ENCODE measurements at places on chromosomes 4 and X.

DNA sequence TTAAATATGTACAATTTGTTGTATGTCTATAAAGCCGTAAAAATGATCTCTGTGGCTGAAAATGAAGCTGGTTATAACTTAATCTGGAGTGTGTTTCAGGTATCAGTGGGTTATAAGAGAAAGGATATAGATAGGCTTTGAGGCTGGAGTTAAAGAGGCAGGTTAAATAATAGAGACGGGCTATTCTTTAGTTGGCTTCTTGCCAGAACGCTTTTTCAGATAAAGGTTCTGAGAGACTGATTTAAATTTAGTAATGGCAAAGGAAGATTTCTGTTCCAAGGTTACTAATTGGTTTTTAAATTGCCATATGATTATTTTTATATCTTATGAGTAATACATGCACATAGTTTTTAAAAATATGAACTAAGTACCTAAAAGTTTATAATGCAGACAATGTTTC lies 117.4 kb downstream of the AWAT2 start:
- no peaks in the 10 kb centered on the region for H3K36me3 ChIP-seq
- no peak for DNase-seq
- no peak overlapping the region for H3K27ac ChIP-seq
- no peaks in the 10 kb centered on the region for H3K4me1 ChIP-seq
- no peak overlapping the region for H3K4me3 ChIP-seq
- no peaks in the 10 kb centered on the region for H3K27me3 ChIP-seq

DNA sequence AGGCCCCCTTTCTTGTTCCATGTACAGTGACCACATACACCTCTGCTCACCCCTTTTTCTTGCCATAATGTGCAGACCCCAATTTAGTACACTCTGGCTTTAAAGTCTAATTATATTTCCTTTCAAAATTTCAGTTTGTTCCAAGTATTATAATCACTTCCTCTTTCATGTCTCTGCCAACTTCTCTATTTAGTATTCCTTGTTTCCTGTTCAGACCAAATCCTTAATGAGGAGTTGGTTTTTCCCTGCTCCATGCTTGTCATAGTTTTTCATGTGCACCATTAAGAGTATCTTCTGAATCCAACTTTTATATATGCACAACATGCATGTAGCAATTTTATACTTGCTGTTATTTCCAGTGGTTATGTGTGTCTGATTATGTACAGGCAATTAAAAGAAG lies 32.3 kb downstream of the USP53 start:
- no peaks in the 10 kb centered on the region for H3K36me3 ChIP-seq
- no peak for DNase-seq
- H3K27me3 ChIP-seq, result no peaks in the 10 kb centered on the region
- H3K4me1 ChIP-seq, result no peaks in the 10 kb centered on the region

DNA sequence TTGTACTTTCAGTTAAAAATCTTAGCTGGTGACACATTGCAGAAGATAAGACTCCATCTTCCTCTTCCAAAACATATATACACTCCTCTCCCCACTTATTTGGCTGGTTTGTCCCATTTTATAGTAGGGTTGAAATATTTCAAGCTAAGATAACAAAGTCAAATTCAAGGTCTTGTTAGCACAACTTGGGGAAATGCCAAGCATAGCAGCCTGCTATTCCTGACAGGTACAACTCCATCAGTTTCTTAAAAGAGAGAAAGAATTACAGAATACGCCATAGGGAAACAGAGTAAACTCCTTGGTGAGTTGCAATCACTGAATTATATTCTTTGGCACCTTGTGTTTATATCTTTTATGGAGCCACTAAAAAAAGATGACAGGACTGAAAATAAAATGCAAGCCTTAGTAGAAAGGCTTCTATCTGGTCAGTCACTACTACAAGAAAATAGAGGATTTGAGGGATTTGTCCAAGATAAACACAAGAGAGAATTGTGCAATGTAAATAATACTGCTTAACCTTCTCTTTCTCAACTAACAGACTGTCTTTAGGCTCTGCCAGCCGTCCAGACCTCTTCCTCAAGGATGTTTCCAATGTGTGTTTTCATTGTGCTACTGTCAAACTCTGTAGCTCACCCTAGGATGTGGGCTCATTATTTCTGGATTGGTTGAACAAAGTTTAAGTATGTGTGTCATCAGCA lies 170.3 kb downstream of the VEGFC start:
- H3K36me3 ChIP-seq, result no peaks in the 10 kb centered on the region
- H3K4me1 ChIP-seq, result no peaks in the 10 kb centered on the region
- no peak overlapping the region for H3K4me3 ChIP-seq
- no peak overlapping the region for H3K27ac ChIP-seq
- no peak for DNase-seq

DNA sequence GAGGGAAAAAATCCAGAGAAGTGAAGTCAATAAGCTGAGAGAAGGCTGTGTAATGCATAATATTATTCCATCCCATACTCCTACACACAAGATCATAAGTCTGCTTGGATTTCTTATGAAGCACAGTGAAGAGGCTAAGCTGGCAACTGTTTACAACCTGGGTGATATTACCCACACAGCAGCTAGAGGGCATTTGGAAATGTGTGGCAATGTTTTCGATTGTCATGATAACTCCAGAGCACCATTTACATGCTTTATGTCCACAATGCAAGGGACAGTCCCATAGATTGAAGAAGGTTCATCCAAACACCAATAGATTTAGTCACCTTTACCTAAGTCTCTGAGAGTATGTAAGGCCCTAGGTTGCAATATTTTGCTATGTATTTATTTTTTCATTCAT lies 412.2 kb downstream of the PPP3CA start:
- no peaks in the 10 kb centered on the region for H3K36me3 ChIP-seq
- H3K4me3 ChIP-seq, result no peak overlapping the region
- no peaks in the 10 kb centered on the region for H3K4me1 ChIP-seq
- no peaks in the 10 kb centered on the region for H3K27me3 ChIP-seq
- no peak overlapping the region for H3K27ac ChIP-seq

DNA sequence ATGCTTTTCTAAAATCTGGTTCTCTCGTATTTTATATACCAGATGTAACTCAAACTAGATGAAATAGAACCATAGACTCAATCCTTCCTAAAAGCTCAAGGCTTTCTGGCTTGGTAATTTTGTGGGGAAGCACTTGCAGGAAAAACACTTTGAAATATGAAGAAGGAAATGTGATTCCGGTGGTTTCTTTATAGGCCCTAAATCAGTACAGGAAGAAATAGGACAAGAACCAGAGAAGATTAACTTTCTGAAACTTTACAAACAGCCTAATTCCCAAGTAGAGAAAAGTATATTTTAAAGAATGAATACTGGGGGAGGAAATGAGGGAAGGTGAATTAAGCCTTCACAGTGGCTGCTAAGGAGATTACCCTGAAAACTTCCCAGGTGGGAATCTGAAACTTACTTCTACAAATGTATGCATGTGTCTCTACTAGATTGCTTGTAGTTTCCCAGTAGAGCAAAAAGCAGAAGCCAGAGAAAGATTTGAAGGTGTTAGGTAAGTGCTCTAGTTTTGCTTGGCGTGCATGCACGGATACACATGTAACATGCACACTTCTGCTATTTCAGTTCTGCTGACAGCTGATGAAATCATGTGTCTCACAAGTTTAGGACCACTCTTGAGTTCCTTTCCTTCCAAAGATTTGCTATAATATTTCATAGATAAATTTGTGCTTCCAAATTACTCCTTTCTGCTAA lies 92.1 kb downstream of the AFF1 start:
- peaks cover 25% of the 10 kb centered on the region for H3K4me1 ChIP-seq
- DNase-seq, result no peak

DNA sequence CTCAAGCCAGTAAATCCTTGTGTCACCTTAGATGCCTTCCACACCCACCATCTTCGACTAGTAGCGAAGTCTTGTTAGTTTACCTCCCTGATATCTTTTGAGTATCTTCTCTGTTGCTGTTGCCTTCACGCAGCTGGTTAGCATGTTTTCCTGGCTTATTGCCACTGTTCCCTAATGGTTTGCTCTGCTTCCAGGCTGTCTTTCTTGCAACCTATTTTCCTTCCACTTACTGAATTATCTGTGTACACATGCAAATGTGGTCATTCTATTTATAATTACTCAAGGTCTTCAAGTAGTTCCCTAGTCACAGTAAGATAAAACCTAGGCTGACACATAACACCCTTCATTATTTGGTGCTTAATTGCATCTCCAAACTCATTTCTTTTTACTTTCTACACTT lies 89.5 kb downstream of the UGT8 start:
- H3K27ac ChIP-seq, result no peak overlapping the region
- H3K36me3 ChIP-seq, result no peaks in the 10 kb centered on the region
- DNase-seq, result no peak
- no peaks in the 10 kb centered on the region for H3K4me1 ChIP-seq

DNA sequence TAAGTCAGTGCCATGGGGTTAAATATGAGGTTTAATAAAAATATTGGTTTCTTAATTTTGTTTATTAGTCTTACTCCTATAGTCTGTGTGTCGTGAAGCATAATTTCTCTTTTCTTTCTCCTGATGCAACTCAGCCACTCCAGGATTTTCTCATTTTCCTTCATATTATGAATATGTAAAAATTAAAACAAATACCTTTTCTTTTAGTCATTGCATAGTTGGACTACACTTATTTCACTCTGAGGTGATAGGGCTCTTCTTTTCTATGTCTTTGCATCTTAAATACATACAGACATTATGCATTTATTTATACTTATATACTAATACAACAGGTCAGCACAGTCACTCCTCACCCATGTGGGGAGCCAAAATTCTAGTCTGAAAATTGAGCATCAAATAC lies 19.1 kb downstream of the GALNT7 start:
- peaks cover 5% of the 10 kb centered on the region for H3K4me1 ChIP-seq
- no peak overlapping the region for H3K4me3 ChIP-seq
- H3K27me3 ChIP-seq, result no peaks in the 10 kb centered on the region

DNA sequence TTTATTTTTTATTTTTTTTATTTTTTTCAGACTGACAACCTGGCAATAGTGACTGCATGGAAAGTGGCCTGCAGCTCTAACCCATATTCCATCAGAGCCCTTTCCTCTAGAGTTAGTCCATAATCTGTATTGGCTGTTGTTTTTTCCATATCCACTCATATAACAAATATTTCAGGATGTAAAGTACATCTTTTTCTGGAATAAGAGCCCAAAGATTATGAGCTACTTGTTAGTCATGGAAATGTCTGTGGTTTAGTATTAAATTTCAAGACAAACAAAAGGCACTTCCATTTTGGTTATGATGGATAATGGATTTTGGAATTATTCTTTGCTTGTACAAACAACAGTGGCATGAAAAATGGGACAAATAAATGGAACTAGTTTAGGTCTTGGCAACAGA lies 296.0 kb upstream of the HS3ST1 start:
- no peak overlapping the region for H3K4me3 ChIP-seq
- no peak overlapping the region for H3K27ac ChIP-seq
- H3K4me1 ChIP-seq, result no peaks in the 10 kb centered on the region
- no peak for DNase-seq

DNA sequence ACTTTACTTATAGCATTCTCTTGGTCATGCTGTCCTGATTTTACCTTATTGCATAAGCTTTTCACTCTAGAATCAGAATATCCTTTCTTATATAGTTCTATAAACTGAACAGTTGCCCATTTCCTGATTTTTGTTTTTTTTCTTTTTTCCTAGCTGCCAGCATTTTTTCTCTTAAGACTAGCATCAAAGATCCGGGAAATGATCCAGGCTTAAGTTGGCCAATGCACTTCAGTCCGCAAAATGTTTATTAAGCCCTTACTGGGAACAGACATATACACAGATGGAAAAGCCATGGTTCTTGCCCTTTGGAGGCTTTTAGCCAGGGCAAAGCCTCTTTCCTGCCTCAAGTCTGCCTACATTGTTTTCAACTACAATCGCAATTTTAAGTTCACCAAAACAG lies 10.1 kb upstream of the BMP2K start:
- H3K27me3 ChIP-seq, result no peaks in the 10 kb centered on the region
- H3K27ac ChIP-seq, result no peak overlapping the region
- H3K4me3 ChIP-seq, result no peak overlapping the region
- H3K4me1 ChIP-seq, result no peaks in the 10 kb centered on the region
- DNase-seq, result no peak

DNA sequence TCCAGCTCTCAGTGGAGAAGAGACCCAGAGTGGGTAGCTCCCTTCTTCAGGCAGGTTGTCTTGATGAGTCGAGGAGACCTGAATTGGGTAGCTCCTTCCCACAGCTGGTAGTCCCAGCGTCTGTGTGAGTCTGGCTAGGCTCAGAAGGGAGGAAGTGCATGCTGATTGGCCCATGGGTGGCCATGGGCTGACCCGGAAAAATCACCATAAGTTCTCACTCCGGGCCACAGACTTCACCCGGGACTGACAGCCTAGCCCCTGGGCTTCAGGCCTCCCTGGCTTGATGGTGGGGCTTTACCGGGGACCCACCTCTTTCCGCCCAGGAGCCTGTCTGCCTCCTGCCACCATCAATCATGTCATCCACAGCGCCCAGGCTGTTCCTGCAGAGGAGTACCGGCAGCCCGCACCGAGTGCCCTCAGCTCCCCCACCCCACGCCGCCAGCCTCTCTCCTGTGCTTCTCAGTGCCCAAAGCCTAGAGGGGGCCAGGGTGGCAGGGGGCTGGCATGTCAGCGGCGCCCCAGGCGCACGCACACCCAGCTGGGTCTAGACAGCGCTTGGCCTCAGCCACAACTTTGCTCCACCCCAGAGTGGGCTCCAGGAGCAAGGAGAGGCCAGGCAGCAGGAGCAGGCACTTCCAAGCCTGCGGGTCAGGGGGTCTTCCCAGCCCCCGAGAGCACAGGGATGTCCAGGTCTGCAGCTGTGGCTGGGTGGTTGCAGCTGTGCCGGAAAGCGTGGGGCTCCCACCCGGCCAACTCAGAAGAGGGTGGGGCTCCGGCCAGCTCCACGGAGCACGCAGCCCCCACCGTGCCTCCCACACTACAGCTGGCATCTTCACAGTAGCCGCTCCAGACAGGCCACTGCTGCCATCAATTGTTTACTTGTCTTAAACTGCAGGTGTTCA lies 16.1 kb upstream of the SAT1 start:
- no peak overlapping the region for H3K4me3 ChIP-seq
- no peaks in the 10 kb centered on the region for H3K4me1 ChIP-seq
- no peak for DNase-seq
- H3K27ac ChIP-seq, result no peak overlapping the region
- no peaks in the 10 kb centered on the region for H3K27me3 ChIP-seq

GRCh38 chr4:181569553-181569952 lies 673.6 kb upstream of the TENM3 start:
- H3K27me3 ChIP-seq, result no peaks in the 10 kb centered on the region
- no peaks in the 10 kb centered on the region for H3K4me1 ChIP-seq
- H3K4me3 ChIP-seq, result no peak overlapping the region
- no peak overlapping the region for H3K27ac ChIP-seq
- H3K36me3 ChIP-seq, result no peaks in the 10 kb centered on the region

DNA sequence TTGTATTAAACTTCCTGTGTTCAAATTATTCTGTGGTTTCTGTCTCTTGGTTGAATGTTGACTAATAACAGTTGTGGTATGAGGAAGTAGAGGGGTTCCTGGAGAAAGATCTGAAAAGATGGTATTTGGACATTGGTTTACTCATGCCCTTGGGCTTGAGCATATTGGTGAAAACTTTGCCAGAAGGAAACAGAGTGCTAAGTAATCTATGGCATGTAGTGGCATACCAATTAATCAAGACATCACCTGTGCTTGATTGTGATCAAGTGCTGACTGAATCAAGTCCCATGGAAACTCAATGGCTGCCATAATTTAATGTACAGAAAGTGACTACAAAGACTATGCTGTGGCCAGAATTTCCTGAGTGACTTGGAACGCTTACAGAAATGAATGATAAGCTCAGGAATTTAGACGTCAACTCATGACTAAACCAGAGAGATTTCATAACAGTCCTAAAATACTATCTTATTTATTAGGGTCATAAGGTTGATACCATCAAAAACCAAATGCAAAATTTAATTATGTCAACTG lies 2062.9 kb downstream of the ARAP2 start:
- no peaks in the 10 kb centered on the region for H3K4me1 ChIP-seq
- no peak overlapping the region for H3K4me3 ChIP-seq
- DNase-seq, result no peak
- H3K27ac ChIP-seq, result no peak overlapping the region
- no peaks in the 10 kb centered on the region for H3K27me3 ChIP-seq
- H3K36me3 ChIP-seq, result no peaks in the 10 kb centered on the region

All from colonic mucosa (tissue), 4 donors.